ENCODE measurements at places on chromosomes 12 and 14. TPM values are rescaled to one million over a fixed set of nuclear protein-coding genes. Genes with fewer than 3 reads are reported as not detected.
A peak's percentile ranks its signal among the peaks of the same experiment; 100 is the strongest.

- H3K27ac ChIP-seq: peak overlapping the region; percentile 45
- H3K4me3 ChIP-seq: peak overlapping the region; percentile 18
- no peak for DNase-seq
- no peaks in the 10 kb centered on the region for H3K27me3 ChIP-seq
Observed at GRCh38 chr12:67698672-67699581, 50.4 kb downstream of the DYRK2 start.

- H3K4me3 ChIP-seq: no peak overlapping the region
- H3K36me3 ChIP-seq: no peaks in the 10 kb centered on the region
- no peak for DNase-seq
- H3K4me1 ChIP-seq: peaks cover 23% of the 10 kb centered on the region
- no peak overlapping the region for H3K27ac ChIP-seq
Observed at GRCh38 chr12:121788176-121788818, 5.2 kb downstream of the RHOF start.

- peak; percentile 44 for DNase-seq
- peaks cover 90% of the 10 kb centered on the region for H3K36me3 ChIP-seq
- H3K4me1 ChIP-seq: peaks cover 46% of the 10 kb centered on the region
- no peak overlapping the region for H3K27ac ChIP-seq
- H3K4me3 ChIP-seq: no peak overlapping the region
- H3K27me3 ChIP-seq: no peaks in the 10 kb centered on the region
Observed at GRCh38 chr14:22973217-22974032, 8.9 kb downstream of the AJUBA start.

GRCh38 chr14:101962503-101962874 is 1.9 kb upstream of the DYNC1H1 start:
- H3K4me1 ChIP-seq: peaks cover 36% of the 10 kb centered on the region
- no peaks in the 10 kb centered on the region for H3K27me3 ChIP-seq
- no peak overlapping the region for H3K4me3 ChIP-seq
- H3K36me3 ChIP-seq: peaks cover 16% of the 10 kb centered on the region

- H3K4me3 ChIP-seq: no peak overlapping the region
- DNase-seq: no peak
- no peaks in the 10 kb centered on the region for H3K36me3 ChIP-seq
- H3K27me3 ChIP-seq: no peaks in the 10 kb centered on the region
- H3K4me1 ChIP-seq: no peaks in the 10 kb centered on the region
- H3K27ac ChIP-seq: no peak overlapping the region
Observed at GRCh38 chr14:96824283-96824682, 27.1 kb downstream of the VRK1 start.

DNA sequence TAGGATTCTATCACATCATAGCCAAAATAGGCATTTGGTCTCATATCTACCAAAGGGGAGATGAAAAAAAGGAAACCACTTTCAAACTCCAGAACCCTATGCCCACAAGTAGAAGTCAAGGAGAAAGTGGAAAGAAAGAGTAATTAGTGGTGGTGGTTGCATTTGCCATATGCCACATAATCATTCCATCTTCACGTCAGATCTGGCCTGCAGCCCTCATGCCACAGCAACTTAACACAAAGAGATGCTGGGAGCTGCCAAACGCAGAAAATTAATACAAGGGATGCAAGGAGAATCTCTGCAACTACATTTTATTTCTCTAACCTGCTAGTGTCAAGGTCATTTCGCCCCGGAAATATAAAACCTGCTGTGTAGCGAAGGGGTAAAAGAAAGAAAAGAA is 148.6 kb upstream of the FOXN3 start:
- no peak overlapping the region for H3K4me3 ChIP-seq
- no peaks in the 10 kb centered on the region for H3K36me3 ChIP-seq
- no peak for DNase-seq
- H3K4me1 ChIP-seq: no peaks in the 10 kb centered on the region
- H3K27ac ChIP-seq: no peak overlapping the region

GRCh38 chr12:27818401-27818918 is 38.4 kb upstream of the MANSC4 start:
- no peak for DNase-seq
- H3K27me3 ChIP-seq: no peaks in the 10 kb centered on the region

GRCh38 chr14:31286456-31287293 is 79.1 kb upstream of the HECTD1 start:
- peaks cover 10% of the 10 kb centered on the region for H3K4me1 ChIP-seq
- no peaks in the 10 kb centered on the region for H3K27me3 ChIP-seq
- no peak overlapping the region for H3K4me3 ChIP-seq
- no peaks in the 10 kb centered on the region for H3K36me3 ChIP-seq

DNA sequence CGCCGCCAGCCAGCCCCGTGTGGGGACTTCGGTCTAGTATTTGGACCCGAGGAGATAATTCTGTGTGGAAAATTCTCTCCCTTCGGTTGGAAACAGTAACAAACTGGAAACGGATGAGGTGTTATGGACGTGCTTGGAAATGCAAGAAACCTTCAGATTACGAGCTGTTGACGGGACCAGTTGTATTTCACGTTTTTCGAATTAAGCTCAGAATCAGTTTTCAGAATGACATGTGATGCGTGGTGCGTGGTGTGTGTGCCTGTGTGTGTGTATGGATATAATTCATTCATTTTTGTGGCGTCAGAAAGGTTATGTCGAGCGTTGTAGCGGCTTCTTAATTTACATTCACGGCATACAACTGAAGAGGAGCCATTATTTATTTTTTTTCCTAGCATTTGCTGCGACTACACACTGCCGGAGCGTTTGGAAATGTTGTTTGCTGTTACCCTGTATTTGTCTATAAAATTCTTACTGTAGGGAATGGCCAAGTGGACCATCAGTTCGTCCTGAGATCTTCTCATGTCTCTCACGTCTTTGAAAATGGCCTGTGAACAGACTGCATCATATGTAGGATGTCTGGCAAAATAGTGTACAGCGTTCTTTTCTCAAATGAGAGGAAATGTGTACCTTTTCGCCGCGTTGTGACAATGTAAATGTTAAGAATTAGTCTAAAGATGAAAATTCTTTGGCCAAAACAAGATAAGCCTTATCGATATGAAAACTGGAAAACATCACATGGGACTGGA is 1.3 kb downstream of the TRAF3 start:
- peaks cover 13% of the 10 kb centered on the region for H3K36me3 ChIP-seq
- H3K27me3 ChIP-seq: no peaks in the 10 kb centered on the region
- H3K27ac ChIP-seq: peak overlapping the region; percentile 93
- peaks cover 30% of the 10 kb centered on the region for H3K4me1 ChIP-seq
- H3K4me3 ChIP-seq: peak overlapping the region; percentile 98

DNA sequence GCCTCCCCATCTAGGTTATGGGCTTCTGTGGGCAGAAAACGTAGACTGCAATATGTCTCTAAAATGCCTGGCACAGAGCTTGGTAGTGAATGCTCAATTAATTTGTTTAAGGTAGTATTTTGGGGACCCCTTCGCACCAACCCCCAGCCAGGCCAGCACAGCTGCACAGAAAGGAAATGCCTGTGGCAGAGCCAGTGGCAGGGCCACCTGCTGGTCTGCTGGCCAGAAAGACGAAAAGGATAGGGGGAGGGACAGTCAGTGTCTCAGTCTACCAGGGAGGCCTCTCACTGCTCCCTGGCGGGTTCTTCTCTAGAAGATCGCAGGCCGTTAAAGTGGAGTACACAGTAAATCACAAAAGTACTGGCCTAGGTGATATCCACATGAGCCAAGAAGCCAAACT is 3.5 kb downstream of the RAB15 start:
- H3K36me3 ChIP-seq: no peaks in the 10 kb centered on the region
- no peaks in the 10 kb centered on the region for H3K4me1 ChIP-seq
- no peak for DNase-seq
- H3K27ac ChIP-seq: no peak overlapping the region
- H3K4me3 ChIP-seq: no peak overlapping the region

- H3K4me3 ChIP-seq: no peak overlapping the region
- DNase-seq: no peak
- no peaks in the 10 kb centered on the region for H3K4me1 ChIP-seq
- no peak overlapping the region for H3K27ac ChIP-seq
- H3K36me3 ChIP-seq: no peaks in the 10 kb centered on the region
Observed at GRCh38 chr14:22263961-22264360, 325.1 kb downstream of the DAD1 start.

DNA sequence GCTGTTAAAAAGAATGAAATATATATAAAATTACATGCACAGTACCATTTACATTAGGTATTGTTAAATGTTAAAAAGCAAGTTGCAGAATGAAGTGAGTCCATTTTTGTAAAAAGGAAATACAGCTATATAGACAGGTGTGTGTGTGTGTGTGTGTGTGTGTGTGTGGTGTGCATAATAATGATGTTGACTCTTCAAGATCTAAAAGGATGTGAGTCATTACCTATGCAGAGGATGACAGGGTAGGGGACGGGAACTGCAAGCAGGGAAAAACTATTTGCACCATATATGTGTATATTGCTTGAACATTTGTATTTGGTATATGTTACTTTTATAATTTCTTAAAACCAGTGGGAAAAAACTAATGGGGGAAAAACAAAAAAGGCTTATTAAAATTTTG is 3.1 kb downstream of the C14orf39 start:
- H3K4me3 ChIP-seq: no peak overlapping the region
- no peaks in the 10 kb centered on the region for H3K4me1 ChIP-seq
- DNase-seq: no peak
- no peaks in the 10 kb centered on the region for H3K36me3 ChIP-seq

DNA sequence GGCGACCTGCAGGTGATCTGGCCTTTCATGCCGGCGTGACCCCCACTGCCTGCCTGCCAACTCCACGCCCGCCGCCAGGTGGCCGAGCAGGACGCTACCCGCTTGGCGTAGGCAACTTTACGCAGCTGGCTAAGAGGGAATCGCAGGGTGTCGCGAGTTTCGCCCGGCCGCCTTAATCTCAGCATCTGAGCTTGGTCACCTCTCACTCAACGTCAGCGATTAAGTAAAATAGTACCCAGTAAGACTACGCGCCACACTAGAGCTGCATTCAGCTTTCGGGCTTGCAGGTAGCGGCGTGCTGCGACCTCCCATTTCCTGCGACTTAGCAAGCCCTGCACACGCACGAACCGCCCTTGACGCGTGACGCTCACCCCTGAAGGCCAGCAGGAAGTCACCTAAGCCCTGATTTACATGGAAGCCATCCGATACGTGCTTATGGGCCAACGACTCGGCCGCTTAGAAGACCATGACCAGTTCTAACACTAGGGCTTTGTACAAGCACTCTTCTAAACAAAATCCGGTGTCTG is 33.2 kb downstream of the WBP11 start:
- H3K27me3 ChIP-seq: no peaks in the 10 kb centered on the region
- peak overlapping the region; percentile 89 for H3K27ac ChIP-seq
- H3K36me3 ChIP-seq: peaks cover 14% of the 10 kb centered on the region
- H3K4me3 ChIP-seq: peak overlapping the region; percentile 58
- DNase-seq: peak; percentile 83

GRCh38 chr14:43525658-43526057 is 981.4 kb downstream of the FSCB start:
- H3K27me3 ChIP-seq: no peaks in the 10 kb centered on the region
- H3K27ac ChIP-seq: no peak overlapping the region
- DNase-seq: no peak
- H3K4me1 ChIP-seq: no peaks in the 10 kb centered on the region

DNA sequence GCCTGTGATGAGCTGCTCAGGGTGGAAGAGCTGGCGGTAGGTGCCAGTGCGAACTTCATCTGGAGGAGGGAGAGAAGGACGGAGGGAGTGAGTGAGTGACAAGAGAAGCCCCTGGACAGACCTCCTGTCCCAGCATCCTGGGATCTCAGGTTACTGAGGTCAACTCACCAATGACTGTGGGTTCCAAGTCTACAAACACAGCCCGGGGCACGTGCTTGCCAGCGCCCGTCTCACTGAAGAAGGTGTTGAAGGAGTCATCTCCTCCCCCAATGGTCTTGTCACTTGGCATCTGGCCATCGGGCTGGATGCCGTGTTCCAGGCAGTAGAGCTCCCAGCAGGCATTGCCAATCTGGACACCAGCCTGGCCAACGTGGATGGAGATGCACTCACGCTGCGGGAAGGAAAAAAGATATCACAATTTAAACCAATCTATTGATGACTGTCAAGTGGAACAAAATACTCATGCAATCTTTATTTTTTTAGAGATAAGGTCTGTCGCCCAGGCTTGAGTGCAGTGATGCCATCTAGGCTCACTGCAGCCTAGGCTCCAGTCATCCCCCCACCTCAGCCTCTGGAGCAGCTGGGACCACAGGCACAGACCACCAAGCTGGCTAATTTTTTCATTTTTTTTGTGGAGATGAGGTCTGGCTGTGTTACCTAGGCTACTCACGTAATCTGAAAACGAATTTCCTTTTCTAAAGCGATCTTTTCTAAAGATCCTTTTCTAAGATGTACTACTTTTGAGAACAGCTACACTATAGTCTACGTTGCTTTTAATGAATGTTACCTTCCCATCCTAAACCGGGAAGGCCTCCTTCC is 1.7 kb downstream of the TUBA1B start:
- H3K27me3 ChIP-seq: no peaks in the 10 kb centered on the region
- H3K4me1 ChIP-seq: peaks cover 25% of the 10 kb centered on the region
- peak overlapping the region; percentile 93 for H3K4me3 ChIP-seq
- H3K27ac ChIP-seq: peak overlapping the region; percentile 99
- no peak for DNase-seq

GRCh38 chr14:33393231-33393894 is 454.7 kb downstream of the NPAS3 start:
- H3K27ac ChIP-seq: no peak overlapping the region
- no peak overlapping the region for H3K4me3 ChIP-seq
- H3K27me3 ChIP-seq: no peaks in the 10 kb centered on the region
- no peaks in the 10 kb centered on the region for H3K36me3 ChIP-seq
- H3K4me1 ChIP-seq: no peaks in the 10 kb centered on the region

DNA sequence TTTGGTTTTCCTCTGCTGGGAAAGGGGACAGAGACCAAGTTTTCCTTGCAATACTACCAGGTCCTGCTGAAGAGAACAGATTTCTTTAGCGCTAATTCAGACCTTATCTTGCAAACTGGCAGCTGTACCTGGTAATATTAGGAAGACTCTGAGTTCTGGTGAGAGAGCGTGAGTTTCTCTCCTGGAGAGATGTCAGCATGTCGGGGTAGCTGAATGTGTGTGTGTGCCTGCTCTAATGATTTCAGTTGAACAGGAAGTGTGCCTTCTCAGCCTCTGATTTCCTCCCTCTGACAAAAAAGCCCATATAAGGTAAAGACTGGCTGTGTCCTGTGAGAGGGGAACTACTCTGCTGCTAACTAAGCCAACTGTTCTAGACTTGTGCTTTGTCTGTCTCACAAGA is 10.3 kb upstream of the ERP27 start:
- peaks cover 52% of the 10 kb centered on the region for H3K4me1 ChIP-seq
- H3K27ac ChIP-seq: peak overlapping the region; percentile 89
- H3K36me3 ChIP-seq: peaks cover 7% of the 10 kb centered on the region
- H3K4me3 ChIP-seq: peak overlapping the region; percentile 12

GRCh38 chr12:64991121-64991611 is 129.9 kb downstream of the WIF1 start:
- DNase-seq: peak; percentile 15
- peak overlapping the region; percentile 6 for H3K27ac ChIP-seq
- no peaks in the 10 kb centered on the region for H3K36me3 ChIP-seq
- H3K27me3 ChIP-seq: no peaks in the 10 kb centered on the region

DNA sequence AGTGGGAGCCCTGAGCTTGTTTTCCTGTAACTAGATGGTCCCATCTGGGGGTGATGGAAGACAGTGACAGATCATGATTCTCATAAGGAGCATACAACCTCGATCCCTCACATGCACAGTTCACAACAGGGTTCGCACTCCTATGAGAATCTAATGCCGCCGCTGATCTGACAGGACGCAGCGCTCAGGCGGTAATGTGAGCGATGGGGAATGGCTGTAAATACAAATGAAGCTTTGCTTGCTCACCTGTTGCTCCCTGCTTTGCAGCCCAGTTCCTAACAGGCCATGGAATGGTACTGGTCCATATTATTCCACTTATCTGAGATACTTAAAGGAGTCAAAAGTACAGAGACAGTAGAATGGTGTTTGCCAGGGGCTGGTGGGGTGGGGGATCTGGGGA is 9.9 kb upstream of the CEP83 start:
- no peak overlapping the region for H3K4me3 ChIP-seq
- no peaks in the 10 kb centered on the region for H3K36me3 ChIP-seq
- DNase-seq: no peak
- no peak overlapping the region for H3K27ac ChIP-seq

MMP17 gene
- 3.4 TPM for total RNA-seq

OR6C2 gene
- total RNA-seq: not detected

LRRC43 gene
- not detected for total RNA-seq

REC8 gene
- 6.8 TPM for total RNA-seq

ABCD2 gene
- not detected for total RNA-seq
